ENCODE measurements at places on chromosomes 11 and 22.

DNA sequence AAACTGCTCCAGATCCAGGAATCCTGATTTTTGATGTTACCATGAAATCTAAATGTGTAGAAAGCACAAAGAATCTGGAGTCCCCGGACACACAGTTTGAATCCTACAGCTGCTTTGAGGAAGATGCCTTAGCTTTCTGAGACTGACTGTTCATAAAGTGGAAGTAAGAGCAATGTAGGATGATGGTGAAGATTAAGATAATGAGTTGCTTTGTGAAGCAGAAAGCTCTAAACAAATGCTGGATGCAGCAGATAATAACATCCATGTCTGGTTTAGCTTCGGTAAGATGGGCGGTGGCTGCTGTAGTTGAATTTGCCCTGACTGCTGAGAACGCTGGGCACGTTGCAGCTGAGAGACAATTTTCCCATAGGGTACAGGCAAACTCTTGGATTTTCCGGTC, 20.1 kb downstream of the OVOL1 start:
- ATAC-seq = no peak

- ATAC-seq = peak; percentile 37
Observed at GRCh38 chr11:47378010-47378835, at the start of gene SPI1. Gene SPI1 (minus strand): TSS chr11:47378547. CDS start chr11:47378353, 194 bp downstream.

- peak; percentile 85 for ATAC-seq
Observed at GRCh38 chr22:45268958-45269844, 15.5 kb upstream of the UPK3A start.

DNA sequence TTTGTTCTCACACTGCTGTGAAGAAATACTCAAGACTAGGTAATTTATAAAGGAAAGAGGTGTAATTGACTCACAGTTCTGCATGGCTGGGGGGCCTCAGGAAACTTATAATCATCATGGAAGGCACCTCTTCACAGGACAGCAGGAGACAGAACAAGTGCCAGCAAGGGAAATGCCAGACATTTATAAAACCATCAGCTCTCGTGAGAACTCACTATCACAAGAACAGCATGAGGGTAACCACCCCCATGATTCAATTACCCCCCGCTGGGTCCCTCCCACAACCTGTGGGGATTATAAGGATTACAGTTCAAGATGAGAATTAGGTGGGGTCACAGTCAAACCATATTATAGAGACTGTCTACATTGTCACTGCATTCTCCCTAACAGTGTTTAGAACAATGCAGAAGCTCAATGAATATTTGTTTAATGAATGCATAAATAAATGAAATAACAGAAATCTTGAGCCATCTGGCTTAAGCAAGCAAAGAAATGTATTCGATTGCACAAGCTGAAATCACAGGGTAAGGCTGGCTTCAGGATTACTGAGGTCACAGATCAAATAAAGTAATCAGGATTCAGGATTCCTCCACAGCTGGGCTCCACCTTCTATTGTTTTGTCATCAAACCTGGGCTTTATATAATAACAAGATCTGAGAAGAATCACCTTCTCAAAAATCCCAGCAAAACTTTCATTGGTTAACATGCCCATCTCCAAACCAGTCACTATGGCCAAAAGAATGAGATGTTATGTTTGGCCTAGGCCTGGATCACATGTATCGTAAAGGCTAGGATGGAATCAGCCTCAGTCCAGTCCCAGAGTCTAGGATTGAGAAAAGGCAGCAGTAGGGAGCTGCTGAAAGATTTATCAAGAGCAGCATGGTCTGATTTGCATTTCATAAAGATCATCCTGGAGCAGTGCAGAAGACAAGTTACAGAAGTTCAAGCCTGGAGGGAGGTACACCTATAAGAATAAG, 137.8 kb upstream of the UBASH3B start:
- ATAC-seq = peak; percentile 39

DNA sequence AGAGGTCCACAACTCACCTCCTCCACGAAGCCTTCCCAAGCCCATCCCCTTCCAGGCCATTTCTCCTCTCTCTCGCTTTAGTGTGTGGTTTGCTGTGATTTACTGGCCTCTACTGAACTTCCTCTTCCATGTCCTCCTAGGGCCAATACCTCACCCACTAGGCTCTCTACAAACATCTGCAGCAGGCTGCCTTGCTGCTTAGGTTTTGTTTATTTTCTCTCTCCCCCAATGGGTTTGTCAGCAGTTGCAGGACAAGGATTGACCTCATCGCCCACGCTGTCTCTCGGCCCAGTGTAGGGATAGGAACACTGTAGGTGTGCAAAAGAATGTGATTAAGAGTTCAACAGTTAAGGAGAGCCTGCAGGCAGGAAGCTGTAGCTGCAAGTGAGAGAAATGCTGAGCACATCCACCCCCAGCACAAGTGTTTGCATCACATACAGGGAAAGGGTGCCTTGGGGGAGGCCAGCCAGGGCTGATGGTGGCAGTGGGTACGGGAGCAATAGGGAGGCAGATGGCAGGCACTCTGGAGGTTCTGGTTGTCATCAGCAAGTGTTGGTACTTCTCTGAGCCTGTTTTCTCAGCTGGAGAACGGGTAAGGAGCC, 1.4 kb downstream of the PC start:
- no peak for ATAC-seq

DNA sequence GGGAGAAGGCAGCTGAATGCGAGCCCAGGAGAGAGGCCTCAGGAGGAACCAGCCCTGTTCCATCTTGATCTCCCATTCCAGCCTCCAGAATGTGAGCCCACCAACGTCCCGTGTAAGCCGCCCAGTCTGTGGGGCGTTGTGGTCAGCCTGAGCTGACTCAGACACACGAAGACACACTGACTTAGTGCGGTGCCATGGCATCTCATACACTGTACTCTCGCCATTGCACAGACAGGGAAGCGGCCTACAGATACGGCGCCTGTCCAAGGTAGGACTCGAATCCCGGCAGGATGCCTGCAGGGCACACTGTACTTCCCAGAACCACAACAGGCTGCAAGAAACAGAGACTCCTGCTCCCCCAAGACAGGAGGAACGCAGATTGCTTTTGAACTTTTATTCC, 179.6 kb downstream of the CTTN start:
- no peak for ATAC-seq

DNA sequence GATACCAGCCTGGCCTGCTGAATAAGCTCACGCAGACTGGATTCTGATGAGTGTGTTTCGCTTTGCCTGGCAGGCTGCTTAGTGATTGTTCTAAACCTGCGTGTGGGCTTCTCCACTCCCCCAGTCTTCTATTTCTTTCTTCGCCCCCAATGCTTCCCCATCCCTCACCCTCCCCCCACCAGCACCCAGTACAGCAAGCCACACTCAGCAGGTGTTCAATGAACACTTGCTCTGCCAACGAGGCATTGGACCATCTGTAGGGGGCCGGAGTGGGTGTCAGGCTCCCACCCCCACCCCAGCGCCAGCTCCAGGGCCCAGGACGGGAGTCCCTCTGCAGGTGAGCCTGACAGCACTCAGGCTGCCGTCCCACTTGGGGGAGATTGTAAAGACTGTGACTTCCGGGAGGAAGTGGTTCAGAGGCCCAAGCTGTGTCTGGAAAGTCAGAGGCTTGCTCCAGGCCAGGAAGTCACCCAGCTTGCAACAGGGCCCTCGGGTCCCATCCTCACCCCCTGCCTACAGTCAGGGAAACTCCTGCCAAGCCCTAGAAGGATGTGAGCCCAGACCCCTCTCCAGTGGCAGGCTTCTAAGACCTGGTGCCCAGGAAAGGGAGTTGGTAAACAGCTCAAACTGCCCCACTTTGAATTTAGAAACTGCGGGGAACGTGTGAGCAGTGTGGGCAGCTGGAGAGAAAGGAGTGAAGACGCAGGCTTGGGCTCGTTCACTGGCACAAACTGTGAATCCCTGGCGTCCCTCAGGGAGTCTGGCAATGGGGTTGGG, 66.3 kb upstream of the PRDM11 start:
- ATAC-seq = no peak

DNA sequence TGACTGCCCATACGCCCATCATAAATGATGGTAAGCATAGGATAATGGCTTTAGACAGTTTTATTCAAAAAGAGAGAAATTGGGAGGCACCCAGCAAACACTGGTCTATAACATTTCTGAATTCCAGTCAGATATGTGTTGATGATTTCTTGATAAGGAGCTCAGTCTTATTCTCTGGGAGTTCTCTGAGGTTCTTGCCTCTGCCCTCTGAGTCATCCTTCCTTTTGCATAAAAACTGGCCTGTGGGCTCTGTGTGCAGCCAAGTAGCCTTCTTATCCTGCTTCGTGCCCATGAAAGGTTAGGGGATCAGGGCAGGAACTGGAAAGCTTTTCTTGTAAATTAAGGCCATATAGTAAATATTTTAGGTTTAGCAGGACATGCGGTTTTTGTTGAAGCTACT, 48.9 kb downstream of the FAR1 start:
- ATAC-seq = no peak

DNA sequence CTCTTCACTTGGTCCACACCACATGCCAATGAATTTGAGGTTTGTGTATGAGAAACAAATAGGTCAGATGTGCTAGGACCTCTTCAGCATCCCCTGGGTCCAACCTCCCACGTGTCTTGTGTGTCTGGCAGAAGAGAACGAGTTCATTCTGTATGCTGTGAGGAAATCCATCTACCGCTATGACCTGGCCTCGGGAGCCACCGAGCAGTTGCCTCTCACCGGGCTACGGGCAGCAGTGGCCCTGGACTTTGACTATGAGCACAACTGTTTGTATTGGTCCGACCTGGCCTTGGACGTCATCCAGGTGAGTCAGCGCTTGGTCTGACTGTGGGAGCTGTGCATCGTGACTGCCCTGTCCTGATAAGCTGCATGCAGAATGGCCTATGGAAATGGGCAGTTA, 101.0 kb upstream of the SORL1-AS1 start:
- ATAC-seq = no peak

GRCh38 chr11:104043142-104043541, 6.7 kb downstream of the DDI1 start:
- ATAC-seq = no peak

DNA sequence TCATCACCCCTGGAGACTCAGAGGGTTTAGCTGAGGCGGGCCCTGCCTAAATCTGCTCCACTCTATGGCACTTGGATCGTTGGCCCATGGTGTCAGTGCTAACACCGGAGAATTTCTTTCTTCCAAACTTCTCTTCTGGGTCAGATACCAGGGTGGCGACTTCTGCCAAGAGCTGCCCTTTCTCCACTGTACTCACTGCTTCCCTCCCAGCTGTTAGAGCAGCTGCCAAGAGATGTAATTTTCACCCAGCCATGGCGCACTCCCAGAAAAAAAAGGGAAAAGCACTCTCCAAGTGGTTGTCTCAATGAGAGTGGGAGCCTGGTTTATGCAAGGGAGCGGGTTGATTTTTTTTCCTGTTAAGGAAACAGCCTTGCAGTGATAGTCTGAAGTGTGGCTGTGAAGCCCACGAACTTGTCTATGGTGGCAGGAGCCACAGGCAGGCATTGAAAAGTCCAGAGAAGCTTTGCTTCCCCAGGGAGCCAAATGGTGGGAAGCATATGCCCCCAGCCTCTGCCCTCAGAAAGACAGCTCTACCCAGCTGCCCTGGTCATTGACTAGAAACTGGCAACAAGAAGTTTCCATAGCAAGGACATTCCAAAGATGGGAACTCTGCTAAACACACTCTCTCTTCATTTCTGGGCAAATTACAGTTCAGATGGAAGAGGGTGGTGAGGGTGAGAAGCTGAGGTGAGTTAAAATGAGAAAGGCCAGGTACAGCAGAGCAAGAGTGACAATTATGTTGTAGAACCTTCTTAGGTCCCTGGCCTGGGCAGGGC, 10.7 kb downstream of the PCSK7 start:
- peak; percentile 64 for ATAC-seq

- ATAC-seq = no peak
Observed at GRCh38 chr22:38298312-38299005, 18.8 kb downstream of the CSNK1E start.

GRCh38 chr11:95157824-95158223, 68.2 kb downstream of the ENDOD1 start:
- no peak for ATAC-seq

DNA sequence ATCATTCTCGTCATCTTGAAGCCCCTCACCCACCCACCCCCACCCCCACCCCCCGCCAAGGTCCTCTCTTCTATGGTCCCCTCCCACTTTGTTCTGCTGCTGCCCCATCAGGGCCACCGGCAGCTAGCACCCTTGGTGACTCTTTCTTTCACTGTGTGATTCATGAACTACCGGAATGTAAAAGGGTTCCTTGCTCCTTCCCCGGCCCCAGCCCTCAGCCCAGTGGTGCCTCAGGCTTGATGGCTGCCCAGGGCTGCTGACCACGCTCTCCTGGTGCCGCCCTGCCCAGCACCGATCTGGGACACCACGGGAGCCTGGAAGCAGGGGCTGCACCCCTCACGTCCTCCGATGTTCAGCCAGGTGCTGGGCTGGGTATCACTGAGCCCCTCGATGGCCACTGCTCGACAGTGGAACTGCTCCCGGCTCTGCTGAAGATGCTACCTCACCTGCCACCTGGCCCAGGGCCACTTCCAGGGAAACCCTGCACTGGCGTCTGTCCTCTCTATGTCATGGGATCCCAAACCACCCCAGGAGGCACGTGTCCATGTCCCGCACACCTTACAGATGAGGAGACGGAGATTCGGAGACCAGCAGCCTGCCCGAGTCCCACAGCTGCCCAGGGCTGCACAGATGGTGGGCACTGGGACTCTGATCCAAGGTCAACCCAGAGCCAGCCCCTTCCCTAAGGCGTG, 39.7 kb downstream of the IGLL5 start:
- ATAC-seq = no peak

GRCh38 chr11:1220941-1221721, 1.7 kb upstream of the MUC5B start:
- no peak for ATAC-seq

GRCh38 chr22:49590851-49591445, 236.7 kb downstream of the BRD1 start:
- no peak for ATAC-seq

DNA sequence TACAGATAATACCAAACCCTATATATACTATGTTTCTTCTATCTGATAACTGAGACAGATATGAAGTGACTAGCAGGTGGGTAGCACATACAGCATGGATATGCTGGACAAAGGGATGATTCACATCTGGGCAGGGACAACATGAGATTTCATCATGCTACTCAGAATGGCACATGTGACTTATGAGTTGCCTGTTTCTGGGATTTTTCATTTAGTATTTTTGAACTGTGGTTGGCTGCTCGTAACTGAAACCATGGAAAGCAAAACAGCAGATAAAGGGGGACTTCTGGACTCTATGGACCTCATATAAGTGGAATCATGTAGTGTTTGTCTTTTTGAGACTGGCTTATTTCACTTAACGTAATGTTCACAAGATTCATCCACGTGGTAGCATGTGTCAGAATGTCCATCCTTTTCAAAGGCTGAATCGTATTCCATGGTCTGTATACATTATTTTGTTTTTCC, 883.0 kb downstream of the TBC1D22A start:
- ATAC-seq = no peak

GRCh38 chr11:30113326-30113898, 96.6 kb upstream of the KCNA4 start:
- ATAC-seq = no peak

GRCh38 chr22:39999144-39999757, 4.5 kb downstream of the FAM83F start:
- ATAC-seq = no peak
